Activated CD8-positive, alpha-beta memory T cell treated with anti-CD3 and anti-CD28 coated beads for 48 hours (primary cell): ENCODE measurements at places on chromosomes 3 and 15.

DNA sequence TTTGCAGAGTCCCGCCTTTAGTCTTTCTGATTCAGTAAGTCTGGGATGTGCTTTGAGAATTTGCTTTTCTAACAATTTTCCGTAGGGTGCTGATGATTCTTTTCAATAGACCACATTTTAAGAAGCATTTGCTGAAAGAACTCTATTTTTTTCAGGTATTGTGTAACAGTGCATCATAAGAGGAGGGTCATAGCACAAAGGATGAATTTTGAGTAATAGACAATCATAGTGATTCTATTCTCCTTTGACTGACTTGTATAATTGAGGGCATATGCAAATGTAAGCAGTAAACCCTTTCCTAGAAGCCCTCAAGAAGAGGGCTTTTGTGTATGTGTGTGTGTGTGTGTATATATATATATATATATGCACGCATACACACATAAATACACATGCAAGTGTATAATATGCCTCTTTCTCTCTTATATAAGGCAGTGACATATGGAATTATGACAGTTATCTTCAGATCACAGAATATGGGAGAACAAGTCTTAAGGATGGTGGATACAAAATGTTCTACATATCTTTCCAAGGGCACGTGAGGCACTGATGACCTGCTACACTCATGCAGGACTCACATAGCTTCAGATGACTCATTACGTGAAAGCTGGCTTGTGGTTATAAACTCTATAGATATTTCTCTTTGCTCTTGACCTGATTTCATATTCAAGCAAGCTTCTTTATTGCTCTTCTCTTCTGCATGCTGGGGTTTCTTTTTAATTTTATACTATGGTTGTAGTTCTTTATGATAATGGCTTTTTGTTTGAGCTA lies 6.5 kb upstream of the PLSCR1 start:
- DNase-seq = no peak

DNA sequence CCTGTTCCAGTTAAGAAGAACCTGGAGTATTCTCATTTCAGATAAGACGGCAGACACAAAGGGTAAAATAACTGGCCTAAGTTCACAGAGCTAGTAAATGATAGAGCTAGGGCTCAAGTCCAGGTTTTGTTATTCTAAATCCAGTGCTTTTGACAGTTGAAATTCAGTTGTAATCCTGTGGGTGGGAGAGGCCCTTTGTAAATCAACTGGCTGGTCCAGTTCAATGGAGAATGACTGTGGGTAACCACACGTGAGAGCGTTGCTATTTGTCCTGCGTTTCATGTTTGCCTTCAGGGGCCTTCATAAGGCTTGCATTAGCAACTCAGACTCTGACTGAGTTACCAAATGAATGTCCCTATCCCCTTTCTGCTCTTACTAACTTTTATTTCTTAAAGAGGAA lies 24.2 kb upstream of the CD96 start:
- DNase-seq = no peak

- DNase-seq = no peak
Observed at GRCh38 chr15:89108835-89109234, 20.6 kb downstream of the ABHD2 start.

DNA sequence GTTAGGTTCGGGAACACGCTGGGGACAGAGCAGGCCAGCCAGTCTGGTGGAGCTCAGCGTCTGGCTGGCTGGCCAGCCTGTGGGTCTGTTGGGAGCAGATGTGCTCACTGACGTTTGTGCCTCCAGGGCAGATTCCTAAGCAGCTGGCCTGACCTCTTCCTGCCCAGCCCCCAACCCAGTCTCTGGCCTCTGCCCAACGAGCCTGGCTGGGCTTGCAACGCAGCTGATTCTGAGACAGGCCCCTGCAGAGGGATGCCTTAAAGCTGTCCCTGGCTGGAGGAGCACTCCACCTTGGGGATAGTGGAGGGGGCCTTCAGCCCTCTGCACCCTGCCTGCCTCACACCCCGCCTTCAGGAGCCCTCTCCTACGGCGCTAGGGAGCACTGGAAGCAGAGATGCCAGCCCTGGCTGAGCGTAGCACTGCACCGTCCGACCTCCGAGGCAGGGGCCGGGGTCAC lies 46.0 kb downstream of the KLF13 start:
- DNase-seq = no peak

DNA sequence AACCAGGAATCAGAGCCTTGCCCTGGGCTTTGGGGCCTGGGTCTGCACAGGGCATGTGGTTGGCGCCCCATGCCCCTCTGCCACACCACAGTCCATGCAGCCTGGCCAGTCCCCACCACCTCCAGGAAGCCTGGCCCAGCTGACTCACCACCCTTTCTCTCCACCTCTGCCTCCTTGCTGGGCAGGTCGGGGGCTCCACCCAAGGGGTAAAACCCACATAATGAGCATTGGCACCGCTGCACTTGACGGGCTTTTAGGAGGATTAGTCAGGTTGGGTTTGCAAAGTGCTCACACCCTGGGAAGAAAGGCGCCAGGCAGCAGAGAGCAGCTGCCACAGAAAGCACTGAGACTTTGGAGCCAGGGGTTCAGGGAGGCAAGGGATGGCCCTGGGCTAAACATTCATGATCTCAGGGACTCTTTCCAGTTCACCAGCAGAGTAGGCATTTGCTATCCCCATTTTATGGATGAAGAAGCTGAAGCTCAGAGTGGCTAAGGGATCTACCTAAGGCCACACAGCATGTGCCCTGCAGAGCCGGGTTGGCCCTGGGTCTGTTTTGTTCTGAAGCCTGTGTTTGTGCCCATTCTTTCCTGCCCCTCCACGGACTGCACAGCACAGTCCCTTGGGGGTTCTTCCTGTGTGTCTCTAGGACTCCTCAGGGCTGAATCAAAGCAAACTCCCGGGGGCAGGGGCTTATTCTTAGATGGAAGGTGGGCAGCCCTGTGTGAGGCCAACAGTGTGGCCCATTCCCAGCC lies 113.4 kb downstream of the ETFA start:
- DNase-seq = no peak

DNA sequence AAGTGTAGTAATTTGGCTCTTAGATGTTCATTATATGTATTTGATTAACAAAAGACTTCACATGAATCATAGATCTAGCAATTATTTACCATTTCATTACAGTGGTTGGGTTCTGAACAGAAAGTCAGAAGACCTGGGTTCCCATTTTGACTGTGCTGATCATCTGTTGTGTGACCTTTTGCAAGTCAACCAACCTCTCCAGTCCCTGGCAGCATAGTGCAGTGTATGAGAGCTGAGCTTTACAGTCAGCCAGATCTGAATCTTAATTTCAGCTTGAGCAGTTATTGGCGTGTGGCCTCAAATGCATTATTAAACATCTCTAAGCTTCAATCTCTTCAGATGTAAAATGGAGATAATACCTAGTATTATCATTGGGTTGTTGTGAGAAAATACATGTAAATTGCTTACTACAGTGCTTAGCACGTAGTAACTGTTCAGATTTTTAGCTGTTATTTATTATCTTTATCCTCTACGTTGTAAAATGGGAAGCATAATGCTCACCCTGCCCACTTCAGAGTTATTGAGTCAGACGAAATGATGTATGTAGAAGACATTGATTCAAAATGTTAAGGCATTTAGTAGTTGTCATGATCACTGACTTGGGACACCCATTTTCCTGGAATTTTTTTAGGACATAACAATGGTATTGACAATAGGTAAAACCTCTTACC lies 104.0 kb downstream of the KLHL25 start:
- no peak for DNase-seq
